ENCODE measurements at places on chromosomes 1 and 21.

GRCh38 chr1:234656070-234656895, 46.3 kb upstream of the IRF2BP2 start:
- no peak for DNase-seq

GRCh38 chr1:234586304-234586703, 23.7 kb downstream of the IRF2BP2 start:
- DNase-seq: no peak

GRCh38 chr1:204806943-204807687, 63.5 kb upstream of the NFASC start:
- peak; percentile 60 for DNase-seq

GRCh38 chr1:178690496-178690895, 34.5 kb upstream of the RALGPS2 start:
- no peak for DNase-seq

DNA sequence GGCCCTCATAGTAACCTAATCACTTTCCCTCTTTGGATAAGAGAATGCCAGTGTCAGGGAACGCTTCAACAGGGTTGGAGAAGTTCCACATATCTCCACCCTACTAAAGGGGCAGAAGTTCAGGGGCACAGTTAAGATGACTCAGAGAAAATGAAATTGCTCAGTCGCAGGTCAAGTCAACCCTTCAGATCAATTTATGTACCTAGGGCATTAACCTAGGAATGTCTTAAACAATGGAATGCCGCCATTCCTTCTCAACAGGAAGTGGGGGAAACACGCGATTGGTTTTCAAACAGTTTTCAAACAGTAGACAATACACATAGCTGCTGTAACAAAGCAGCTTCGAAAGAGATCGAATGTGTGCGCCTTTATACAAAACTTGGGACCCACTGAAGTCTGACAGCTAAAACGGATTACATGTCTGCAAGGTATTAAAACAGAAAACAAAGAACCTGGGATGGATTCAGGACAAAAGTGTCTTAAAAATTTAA, 897 bp downstream of the SLC25A24 start:
- DNase-seq: no peak

DNA sequence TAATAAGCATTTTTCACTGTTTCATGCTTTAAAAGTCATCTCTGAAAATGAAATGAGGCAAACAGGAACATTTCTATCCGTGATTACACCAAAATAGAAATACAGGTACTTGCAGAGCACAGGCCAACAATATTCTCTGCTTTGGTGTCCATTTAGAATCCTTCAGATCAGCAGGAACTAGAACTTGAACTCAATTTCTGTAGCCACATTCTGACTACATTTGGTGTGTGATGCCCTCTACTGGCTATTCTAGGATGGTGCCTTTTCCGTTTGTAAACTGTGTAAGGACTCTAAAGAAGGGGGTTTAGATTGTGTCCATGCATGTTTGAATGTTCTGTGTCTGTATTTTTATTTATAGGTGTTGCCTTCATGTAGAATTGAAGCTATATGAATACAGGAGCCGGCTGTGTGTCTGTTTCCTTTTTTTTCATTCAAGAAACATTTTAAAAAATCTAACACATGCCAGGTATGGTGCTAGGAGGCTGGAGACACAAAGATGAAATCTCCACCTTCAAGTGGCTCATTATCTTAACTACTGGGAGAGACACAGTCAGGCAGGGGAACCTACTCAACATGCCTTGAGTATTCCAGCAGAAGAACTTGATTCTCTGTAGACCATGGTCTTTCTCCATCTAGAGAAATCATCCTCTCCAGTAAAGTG, 7.6 kb upstream of the ZNF326 start:
- peak; percentile 11 for DNase-seq

DNA sequence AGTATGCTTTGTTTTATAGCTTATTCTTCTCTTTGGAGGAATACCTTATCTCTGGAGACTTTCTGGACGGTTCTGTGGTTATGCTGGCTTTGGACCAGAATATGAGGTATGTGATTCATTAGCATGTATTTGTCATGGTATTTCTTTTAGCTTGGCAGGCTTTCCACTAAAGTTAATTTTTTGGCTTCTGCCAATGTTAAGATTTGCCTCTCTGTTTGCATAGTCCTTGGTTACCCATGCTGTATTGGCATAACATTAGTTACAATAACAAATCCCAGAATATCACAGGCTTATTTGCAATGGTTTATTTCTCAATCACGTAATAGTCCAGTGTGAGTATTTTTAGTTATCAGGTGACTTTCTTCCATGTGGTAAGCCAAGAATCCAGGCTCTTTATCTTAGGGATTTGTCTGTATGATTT, 9.7 kb downstream of the ZMPSTE24 start:
- no peak for DNase-seq

- DNase-seq: no peak
Measured at GRCh38 chr1:16621300-16621658, 7.9 kb upstream of the NBPF1 start.

- no peak for DNase-seq
Measured at GRCh38 chr1:93440272-93440671, 7.6 kb upstream of the FNBP1L start.

DNA sequence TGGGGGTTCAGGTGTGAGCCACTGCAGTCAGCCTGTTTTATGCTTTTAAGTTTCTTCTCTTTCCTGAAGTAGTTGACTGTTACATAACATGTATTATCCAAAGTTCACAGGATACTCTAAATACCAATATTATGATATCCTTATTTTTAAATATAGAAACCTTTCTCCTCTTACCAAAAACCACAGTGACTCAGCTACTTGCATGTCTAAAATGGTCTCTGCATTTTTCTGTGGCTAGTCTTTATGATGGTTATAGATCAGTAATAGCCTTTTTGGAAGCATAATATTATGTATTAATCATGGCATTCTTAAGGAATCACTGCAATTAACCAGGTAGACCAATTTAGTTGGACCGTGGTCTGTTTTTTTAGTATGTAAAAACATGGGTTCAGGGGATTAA, 210.8 kb upstream of the CACYBP start:
- DNase-seq: no peak

DNA sequence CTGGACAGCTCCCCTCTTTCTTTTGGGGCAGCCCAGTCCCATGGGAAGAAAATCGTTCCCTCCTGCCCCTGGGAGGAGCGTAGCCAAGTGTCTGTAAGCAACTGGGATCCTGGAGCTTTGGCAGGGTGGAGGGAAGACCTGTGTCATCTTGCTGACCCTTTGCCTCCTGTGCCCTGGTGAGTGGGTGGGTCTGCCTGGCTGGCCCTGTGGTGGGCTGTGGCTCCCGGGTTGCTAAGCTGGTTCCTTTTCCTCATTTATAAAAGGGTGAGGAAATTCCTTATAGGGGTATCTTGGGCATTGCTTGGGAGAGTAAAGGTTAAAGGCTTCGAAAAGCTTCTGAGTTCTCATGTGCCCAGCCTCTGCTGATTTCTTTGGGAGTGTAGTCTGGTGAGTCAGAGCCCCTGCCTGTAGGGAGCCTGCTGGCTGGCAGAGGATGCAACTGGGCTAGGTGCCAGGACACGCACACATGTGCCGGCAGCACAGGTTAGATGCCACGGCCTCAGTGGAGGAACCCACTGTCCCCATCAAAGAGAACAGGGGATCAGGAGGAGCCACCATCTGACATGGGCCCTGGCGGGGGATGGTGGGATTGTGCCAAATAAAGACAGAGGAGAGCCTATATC, 85.2 kb downstream of the ARHGEF10L start:
- DNase-seq: no peak

GRCh38 chr1:245802941-245803665, 648.3 kb downstream of the KIF26B start:
- no peak for DNase-seq

DNA sequence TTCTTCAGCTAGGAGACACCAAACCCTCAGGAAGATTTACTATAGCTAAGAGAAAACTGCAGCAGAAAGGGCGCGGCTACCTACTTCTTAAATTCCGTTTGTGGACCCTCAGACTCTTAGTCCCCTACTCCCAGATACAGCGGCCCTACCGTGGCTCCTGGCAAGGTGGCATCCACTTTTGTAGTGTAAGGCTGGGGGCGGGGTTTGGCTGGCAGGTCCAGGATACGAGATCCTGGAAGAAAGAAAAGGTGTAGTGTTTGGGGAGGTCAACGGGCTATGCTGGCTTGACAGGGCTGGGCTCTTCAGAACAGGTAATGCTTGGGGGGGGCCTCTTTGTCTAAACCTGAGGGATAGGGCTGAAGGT, 280 bp downstream of the CREB3L4 start:
- DNase-seq: no peak

DNA sequence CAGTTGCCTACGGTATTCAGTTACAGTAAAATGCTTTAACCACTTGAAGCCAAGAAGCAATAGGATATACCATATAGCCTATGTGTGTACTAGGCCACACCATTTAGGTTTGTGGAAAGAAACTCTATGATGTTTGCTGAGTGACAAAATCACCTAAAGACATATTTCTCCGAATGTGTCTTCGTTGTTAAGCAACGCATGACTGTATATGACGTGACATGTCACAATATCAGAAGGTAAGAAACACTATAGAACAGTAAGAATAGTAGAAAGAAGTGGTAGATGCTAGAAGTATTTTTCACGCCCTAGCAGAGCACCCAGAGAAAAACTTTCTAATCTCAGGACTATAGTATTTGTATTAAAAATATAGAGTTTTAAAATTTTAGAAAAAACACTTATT, 1188.2 kb upstream of the B3GALT2 start:
- DNase-seq: no peak

Data from stimulated activated CD8-positive, alpha-beta memory T cell treated with anti-CD3 and anti-CD28 coated beads, Interleukin-2, amount 100 ng/mL, for 1 hour (primary cell).